ENCODE measurements at places on chromosomes 4 and X.

GRCh38 chr4:75995727-75996126 is 5.0 kb upstream of the SDAD1 start:
- no peak for DNase-seq

DNA sequence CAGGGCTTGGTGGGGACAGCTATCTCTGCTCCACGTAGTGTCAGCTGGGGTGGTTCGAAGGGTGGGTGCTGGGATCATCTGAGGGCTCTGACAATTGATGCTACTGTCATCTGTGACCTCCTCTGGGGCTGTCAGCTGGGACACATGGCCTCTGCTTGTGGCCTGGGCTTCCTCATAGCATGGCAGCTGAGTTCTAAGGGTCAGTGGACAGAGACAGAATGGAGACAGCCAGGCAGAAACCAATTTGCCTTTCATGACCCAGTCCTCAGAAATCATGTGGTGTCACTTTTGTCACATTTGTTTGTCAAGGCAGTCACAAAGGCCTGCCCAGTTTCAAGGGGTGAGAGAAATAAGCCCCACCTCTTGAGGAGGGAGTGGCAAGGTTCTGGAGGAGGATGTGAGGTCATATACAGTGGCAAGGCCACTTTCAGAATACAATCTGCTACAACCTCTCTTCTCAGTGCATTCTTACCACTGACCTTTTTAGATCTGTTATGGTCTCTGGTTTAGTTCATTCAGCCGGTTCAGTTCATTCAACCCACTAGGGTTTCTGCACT is 103.6 kb upstream of the BCOR start:
- no peak for DNase-seq

- no peak for DNase-seq
Measured at GRCh38 chr4:121706595-121707021, 9.8 kb upstream of the ANXA5 start.

DNA sequence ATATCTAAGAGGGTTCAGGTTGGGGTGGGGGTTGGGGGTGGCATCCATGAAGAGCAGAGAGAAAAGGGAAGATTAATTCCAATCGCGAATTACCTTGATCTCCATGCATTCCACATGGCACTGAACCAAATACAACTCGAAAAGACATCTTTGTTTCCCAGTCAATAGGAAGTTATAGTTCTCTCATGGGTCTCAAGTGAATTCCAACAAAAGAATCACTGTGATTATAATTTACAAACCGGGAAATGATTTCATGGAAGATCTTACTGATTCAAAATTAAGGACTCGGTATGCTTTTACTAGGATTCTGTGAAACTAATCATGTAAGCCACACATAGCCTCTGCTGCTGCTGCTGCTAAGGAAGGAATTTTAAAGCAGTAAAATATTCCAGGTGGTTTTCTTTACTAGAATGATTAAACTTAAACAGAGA is 26.6 kb upstream of the AMELX start:
- no peak for DNase-seq

DNA sequence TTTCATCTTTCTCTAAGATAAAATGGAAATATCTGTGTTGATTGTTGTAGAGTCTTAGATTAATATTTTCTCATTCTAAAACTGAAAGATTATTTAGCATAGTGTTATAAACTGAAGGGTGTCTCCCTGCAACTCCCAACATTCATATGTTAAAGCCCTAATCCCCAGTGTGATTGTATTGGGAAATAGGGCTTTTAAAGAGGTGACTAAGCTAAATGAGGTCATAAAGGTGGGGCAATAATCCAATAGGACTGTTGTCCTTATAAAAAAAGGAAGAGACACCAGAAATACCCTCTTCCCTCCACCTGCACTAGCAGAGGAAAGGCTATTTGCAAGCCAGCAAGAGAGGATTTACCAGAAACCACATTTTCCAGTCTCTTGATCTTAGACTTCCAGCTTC is 1626.4 kb downstream of the C4orf33 start:
- no peak for DNase-seq

DNA sequence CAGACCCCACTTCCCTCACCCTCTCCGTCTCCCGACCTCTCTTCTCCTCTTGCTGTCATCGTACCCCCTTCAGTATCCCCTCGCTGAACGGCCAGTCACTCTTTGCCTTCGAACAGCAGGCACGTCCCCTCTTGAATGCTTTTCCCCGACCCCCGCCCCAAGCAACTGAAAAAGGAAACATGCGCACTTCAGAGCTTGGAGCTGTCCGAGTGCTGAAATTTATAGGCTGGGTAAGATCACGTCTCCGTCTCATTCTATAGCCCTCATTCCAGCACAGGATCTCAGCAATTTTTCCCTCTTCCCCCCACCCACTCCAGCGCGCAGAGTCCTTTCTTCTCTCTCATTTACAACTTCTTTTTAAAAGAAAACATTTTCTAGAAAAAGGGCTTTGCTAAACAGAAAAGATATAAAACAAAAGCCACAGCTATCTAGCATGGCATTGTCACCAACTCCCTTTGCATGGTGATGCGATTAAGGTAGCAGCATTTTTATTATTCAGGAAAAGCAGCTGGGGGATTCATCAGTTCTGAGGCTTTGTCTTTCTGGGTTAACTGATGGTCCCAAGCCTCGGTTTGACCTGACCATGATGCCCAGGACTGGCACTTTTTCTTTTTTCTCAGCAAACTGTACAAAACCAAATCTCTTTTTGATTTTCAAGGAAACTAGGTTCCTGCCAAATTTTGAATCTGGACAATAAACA is at the start of gene GLRA2:
TSS of gene GLRA2 (plus strand) at position 247 of the 700 bp plus-strand sequence. CDS start 522 bp downstream, outside the sequence.
- no peak for DNase-seq

DNA sequence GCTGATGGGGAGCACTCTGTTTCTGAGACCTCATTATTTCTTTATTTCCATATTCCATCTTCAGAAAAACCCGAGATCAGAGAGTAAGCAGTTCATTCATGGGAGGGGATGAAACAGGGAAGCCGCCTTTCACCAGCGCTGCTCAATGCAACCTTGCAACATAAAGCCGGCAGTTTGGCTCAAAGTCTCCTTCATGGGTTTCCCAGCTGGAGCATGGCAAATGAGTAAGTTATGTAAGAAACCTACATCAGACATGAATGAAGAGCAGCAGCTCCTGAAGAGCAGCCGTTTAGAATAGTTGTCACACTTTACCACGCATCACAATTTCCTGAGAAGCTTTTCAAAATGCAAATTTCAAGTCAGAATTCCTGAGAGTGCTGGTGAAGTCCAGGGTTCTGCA is 578.8 kb downstream of the FSTL5 start:
- DNase-seq = no peak

Data from caudate nucleus (tissue), 63 donors.